Activated CD4-positive, alpha-beta T cell treated with anti-CD3 and anti-CD28 coated beads, Interleukin-2, amount 10 ng/mL, durations not matched to agents 24 days and 14 days (primary cell): ENCODE measurements at places on chromosomes 4 and X.
A peak's percentile ranks its signal among the peaks of the same experiment; 100 is the strongest.

DNA sequence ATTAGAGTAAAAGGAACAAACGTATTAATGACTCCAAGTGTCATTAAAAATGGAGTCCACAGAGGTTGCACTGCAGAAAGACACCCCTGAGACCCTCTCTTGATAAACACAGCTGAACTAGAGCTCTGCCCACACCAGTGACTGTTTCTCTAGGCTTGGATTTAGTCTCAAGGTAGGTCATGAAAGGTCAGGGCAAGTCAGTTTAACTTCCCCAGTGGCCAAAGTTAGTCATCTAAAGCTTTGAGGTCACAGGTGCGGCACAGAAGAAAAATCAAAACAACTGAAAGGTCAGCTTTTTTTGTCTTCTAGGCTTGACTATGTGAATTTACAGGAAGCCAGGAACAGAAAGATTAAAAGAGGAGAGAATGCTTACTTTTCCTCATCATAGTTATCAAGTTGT, 749.6 kb downstream of the RAB28 start:
- DNase-seq: no peak

DNA sequence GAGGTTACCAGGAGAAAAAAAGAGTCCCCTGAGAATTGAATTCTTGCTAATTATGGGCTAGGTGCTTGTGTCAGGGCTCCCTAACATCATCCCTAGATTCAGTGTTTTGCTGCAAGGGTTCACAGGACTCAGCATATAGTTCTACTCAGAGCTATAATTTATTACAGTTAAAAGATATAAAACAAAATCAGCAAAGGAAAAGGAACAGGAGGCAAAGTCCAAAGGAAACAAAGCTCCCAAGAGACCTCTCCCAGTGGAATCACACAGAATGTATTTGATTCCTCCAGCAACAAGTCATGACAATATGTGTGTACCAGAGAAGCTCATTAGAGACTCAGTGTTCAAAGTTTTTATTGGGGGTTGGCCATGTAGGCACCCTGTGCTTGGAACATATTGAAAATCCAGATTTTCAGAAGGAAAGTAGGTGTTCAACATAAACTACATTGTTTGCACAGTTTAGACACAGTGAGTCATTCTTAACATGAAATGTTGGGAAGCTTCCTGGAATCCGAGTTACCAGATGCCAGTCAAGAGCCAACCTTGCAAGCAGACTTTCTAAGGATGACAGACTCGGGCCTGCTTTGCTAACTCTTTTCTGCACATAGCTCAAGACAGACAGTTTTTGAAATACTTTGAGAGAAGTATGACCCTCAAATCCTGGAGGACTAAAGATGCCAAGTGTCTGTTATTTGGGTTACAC, 311.3 kb upstream of the EMCN start:
- no peak for DNase-seq

DNA sequence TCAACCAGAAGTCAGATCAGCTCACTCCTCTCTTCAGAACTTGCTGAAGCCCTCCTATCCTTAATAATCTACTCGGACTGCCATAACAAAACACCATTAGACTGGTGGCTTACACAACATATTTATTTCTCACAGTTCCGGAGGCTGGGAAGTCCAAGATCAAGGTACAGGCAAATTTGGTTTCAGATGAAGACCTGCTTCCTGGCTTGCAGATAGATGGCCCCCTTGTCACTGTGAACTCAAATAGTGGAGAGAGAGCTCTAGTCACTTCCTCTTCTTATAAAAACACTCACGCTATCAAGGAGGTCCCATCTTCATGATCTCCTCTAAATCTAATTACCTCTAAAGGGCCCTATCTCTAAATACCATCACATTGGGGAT, 125.1 kb downstream of the CAMK2D start:
- DNase-seq: peak; percentile 71

DNA sequence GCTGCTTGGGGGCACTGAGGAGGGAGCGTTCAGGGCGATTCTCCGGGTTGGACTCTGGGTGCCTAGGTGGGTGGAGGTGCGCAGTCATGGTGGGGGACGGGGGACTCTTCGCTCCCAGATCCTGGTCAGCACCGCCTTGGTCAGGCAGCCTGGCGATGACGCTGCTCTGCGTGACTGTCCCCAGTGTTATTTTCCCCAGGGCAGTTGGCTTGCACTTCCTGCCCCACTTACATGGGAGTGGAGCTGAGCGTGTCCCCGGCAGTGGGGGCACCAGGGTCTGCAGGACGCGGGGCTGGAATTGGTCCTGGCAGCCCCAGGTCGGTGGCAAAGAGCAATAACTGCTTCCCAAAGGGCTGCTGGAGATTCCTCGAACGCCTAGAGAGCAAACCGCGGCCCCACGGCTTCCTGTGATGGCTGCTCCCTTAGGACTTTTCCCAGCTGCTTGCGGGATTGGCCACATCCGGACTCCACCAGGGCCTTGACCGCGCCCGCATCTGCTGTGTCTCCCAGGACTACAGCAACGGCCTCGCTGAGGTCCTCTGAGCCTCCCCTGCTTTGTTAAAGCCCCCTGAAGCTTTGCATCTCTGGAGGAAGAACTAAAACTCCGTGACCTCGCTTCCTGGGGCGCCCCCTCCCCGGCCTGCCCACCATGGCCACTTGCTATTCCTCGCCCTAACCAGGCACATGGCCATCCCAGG, 35.3 kb upstream of the GPR78 start:
- no peak for DNase-seq

- DNase-seq: peak; percentile 71
Observed at GRCh38 chrX:7088968-7089615, 58.4 kb upstream of the STS start.
